ENCODE measurements at places on chromosomes 2 and 18. TPM values are rescaled to one million over a fixed set of nuclear protein-coding genes. Genes with fewer than 3 reads are reported as not detected.

- DNase-seq, result no peak
- H3K36me3 ChIP-seq, result no peaks in the 10 kb centered on the region
- H3K4me1 ChIP-seq, result no peaks in the 10 kb centered on the region
- no peak overlapping the region for H3K4me3 ChIP-seq
- peaks cover 39% of the 10 kb centered on the region for H3K27me3 ChIP-seq
- H3K27ac ChIP-seq, result no peak overlapping the region
These were observed 7.7 kb downstream of the TPO start for GRCh38 chr2:1420746-1421480.

- no peak for DNase-seq
- H3K4me3 ChIP-seq, result no peak overlapping the region
- no peaks in the 10 kb centered on the region for H3K36me3 ChIP-seq
- H3K27me3 ChIP-seq, result no peaks in the 10 kb centered on the region
- peaks cover 4% of the 10 kb centered on the region for H3K4me1 ChIP-seq
These were observed 81.3 kb downstream of the TGFA start for GRCh38 chr2:70472221-70472890.

DNA sequence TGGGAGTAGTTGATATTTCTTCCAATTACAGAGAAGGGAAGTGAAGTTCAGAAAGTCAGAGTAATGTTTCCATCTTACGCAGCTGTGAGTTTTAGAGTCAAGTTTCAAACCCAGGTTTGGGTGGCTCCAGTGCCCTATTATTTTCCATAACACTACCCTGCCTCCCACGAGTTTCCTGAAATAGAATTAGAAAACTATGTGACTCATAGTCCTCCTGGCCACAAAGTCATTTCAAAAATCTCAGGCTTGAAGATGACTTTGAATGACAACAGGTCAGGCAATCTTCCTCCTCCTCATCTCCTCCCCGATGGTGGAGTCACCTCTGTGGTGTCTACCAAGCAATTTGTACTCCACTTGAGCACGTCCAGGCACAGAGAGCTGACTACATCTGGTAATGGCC, 212.3 kb upstream of the TRIB2 start:
- no peaks in the 10 kb centered on the region for H3K4me1 ChIP-seq
- H3K36me3 ChIP-seq, result no peaks in the 10 kb centered on the region
- no peak overlapping the region for H3K27ac ChIP-seq

Gene CD302
- 8.0 TPM for total RNA-seq

Gene SNORC
- total RNA-seq, result 48.5 TPM

Gene THAP4
- 68.2 TPM for total RNA-seq
